ENCODE measurements at places on chromosomes 16 and 17. TPM values are rescaled to one million over a fixed set of nuclear protein-coding genes. Genes with fewer than 3 reads are reported as not detected.

- peak; percentile 76 for DNase-seq
Measured at GRCh38 chr17:42313773-42314566, 25.7 kb downstream of the STAT5A start.

- DNase-seq, result peak; percentile 87
Measured at GRCh38 chr16:66549284-66550131, at the start of gene TK2. Gene TK2, minus strand, starts transcription at chr16:66550122. Its CDS starts 61 bp downstream, at chr16:66550061.

The TLCD1 gene
- 12.5 TPM for total RNA-seq

The CTRB2 gene
- total RNA-seq, result not detected

The ATAD5 gene
- total RNA-seq, result 3.2 TPM

GRCh38 chr17:7443499-7444485, 1.1 kb upstream of the CHRNB1 start:
- DNase-seq, result no peak

GRCh38 chr16:88773812-88774291, 11.2 kb downstream of the PIEZO1 start:
- peak; percentile 89 for DNase-seq
